ENCODE measurements at places on chromosomes 13 and 19.

DNA sequence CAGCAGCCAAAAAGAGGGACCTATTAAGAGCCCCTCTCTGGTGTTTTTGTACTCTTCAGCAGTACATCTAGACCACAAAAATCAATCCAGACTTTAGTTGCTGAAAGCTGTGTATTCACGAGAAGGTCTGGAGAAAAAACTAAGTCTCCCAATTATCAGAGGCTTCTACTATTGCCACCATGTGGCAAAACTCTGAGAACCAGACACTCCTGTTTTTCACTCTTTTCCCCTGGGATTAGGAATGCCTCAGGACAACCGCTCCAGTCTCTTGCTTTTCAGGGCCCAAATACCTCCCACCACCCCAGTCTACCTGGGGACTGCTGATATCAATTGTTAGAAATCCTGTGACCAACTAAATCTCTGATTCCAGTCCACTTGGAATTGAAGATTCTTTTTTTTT lies 30.1 kb upstream of the OBI1 start:
- no peak overlapping the region for H3K27ac ChIP-seq
- DNase-seq, result no peak
- H3K36me3 ChIP-seq, result no peaks in the 10 kb centered on the region
- no peaks in the 10 kb centered on the region for H3K4me1 ChIP-seq
- H3K27me3 ChIP-seq, result peaks cover 5% of the 10 kb centered on the region
- no peak overlapping the region for H3K4me3 ChIP-seq

GRCh38 chr13:111792956-111793355 lies 274.0 kb upstream of the SOX1 start:
- no peak for DNase-seq
- no peak overlapping the region for H3K27ac ChIP-seq
- H3K4me3 ChIP-seq, result no peak overlapping the region
- H3K4me1 ChIP-seq, result no peaks in the 10 kb centered on the region
- no peaks in the 10 kb centered on the region for H3K27me3 ChIP-seq
- H3K36me3 ChIP-seq, result no peaks in the 10 kb centered on the region

DNA sequence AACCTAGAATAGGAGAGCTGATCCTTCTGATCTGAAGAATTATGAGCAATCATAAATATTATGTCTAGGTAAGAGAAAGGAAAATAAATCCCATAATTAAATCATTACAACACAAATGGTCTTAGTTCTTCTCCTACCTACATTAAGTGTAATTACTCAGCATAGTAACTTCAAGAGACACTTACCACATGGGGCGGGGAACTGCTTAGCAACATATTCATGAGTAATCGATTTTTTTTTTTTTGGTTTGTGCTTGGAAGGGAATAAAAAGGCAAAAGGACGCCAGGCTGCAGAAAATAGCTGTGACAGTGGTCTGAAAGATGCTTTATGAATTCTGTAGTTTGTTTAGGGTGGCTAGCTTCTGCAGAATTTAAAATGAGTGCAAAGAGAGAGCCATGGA lies 103.3 kb upstream of the HTR2A start:
- H3K27me3 ChIP-seq, result no peaks in the 10 kb centered on the region
- H3K4me1 ChIP-seq, result no peaks in the 10 kb centered on the region
- H3K36me3 ChIP-seq, result no peaks in the 10 kb centered on the region

GRCh38 chr13:80591976-80592740 lies 251.2 kb upstream of the SPRY2 start:
- no peak overlapping the region for H3K27ac ChIP-seq
- no peaks in the 10 kb centered on the region for H3K27me3 ChIP-seq
- no peaks in the 10 kb centered on the region for H3K36me3 ChIP-seq
- no peaks in the 10 kb centered on the region for H3K4me1 ChIP-seq

GRCh38 chr19:35337097-35337983 lies 8.4 kb downstream of the CD22 start:
- H3K27me3 ChIP-seq, result peaks cover 18% of the 10 kb centered on the region
- H3K4me1 ChIP-seq, result no peaks in the 10 kb centered on the region
- H3K4me3 ChIP-seq, result no peak overlapping the region
- DNase-seq, result no peak
- no peaks in the 10 kb centered on the region for H3K36me3 ChIP-seq

DNA sequence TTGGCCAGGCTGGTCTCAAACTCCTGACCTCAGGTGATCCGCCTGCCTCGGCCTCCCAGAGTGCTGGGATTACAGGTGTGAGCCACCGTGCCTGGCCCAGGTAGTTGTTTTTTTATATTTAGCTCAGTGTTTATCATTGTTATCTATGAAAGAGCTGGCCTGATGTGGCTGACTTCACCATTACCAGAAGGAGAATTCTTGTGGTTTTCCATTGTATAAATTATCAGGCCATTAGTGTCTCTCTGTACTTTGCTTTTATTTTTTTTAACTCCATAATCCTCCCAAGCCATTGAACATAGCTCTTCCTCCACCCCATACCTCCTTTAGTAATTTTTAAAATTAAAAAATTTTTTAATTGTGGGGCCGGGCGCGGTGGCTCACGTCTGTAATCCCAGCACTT lies 24.2 kb downstream of the CERS4 start:
- H3K27ac ChIP-seq, result no peak overlapping the region
- H3K4me1 ChIP-seq, result peaks cover 2% of the 10 kb centered on the region
- no peaks in the 10 kb centered on the region for H3K36me3 ChIP-seq
- H3K4me3 ChIP-seq, result no peak overlapping the region
- H3K27me3 ChIP-seq, result no peaks in the 10 kb centered on the region

DNA sequence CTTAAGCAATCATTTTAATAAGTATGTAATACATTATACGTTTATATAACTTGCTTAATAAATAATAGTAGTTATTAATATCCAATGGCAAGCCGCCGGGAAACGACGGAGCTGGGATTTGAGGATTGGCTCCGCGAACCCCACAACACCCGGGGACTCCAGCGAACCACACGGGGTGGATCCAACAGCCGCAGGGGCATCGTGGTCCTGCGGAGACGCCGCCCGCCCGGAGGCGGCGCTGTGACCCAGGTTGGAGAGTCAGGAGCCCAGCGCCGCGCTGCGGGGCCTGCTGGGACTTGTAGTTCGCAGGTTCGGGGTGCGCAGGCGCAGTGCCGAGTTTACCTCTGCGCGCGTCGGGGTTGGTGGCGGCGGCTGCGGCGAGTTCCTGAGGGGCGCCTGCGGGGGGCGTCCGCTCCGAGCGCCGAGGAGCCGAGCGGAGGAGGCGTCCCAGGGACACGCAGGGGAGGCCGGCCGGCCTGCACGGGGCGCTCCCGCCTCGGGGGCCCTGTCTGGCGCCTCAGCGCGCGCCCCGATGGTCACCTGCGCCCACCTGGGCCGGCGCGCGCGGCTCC lies at the start of gene ZNF554:
ZNF554 (plus strand) TSS at position 329 of the 572 bp plus-strand sequence; CDS start at position 533, 204 bp downstream.
- peaks cover 7% of the 10 kb centered on the region for H3K36me3 ChIP-seq
- no peaks in the 10 kb centered on the region for H3K27me3 ChIP-seq
- peak within 1 kb of the TSS; percentile 62 for H3K4me3 ChIP-seq
- H3K27ac ChIP-seq, result peak within 1 kb of the TSS; percentile 84

DNA sequence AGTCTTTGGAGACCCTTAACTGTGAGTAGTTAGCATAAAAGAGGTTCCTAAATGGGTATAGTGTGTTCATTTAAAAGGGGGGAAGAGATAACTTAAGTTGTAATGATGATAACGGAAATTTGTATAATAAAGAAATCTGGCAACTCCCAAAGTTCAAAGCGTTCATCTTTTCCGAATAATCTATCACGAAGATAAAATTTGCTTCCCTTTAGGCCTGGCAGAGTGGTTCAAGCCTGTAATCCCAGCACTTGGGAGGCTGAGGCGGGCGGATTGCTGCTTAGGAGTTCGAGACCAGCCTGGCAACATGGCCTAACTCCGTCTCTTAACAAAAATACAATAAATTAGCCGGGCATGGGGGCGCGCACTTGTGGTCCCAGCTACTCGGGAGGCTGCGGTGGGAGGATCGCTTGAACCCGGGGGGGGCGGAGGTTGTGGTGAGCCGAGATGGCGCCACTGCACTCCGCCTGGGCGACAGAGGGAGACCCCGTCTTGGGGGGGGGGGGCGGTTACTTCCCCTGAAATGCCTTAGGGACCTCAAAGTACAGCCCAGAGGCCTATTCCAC lies 934 bp downstream of the N4BP2L2 start:
- peaks cover 51% of the 10 kb centered on the region for H3K4me1 ChIP-seq
- peak overlapping the region; percentile 80 for H3K4me3 ChIP-seq
- peak overlapping the region; percentile 91 for H3K27ac ChIP-seq

DNA sequence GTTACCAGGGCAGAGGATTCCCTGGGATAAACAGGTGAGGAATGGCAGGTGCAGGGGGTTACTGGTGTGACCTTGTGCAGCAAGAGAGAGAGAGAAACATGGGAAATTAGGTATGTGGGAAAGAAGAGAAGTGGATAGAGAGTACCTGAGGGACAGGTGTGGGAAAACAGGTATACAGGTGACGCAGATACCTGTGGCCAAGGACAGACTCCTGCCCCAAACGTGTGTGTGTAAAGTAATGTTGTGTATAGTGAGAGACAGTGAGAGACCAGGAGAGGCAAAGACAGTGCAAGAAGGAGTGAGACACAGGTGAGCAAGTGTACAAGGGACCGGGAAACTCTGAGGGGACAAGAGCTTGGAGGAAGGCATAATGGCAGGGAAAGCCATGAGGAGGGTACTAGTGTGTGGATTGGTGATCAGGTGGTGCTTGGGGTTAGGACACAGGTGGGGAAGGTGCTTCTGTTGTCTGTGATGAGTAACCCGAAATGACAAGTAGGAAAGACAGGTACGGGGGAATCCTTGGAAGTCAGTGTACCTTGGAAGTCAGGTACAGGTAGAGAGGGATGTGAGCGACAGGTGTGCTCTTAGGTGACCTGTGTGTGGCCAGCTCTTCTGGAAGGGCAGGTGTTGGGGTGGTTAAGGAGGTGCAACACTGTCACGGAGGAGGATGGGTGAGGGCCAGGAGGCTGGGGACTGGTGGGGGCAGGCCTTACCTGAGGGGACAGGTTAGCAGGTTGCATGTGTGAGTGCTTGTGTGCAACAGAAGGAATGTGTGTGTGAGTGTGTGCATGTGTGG lies 2.8 kb downstream of the ERFL start:
- DNase-seq, result no peak
- no peak overlapping the region for H3K27ac ChIP-seq
- no peaks in the 10 kb centered on the region for H3K36me3 ChIP-seq
- H3K4me3 ChIP-seq, result no peak overlapping the region

- no peak overlapping the region for H3K27ac ChIP-seq
- H3K4me1 ChIP-seq, result peaks cover 5% of the 10 kb centered on the region
- DNase-seq, result no peak
- H3K36me3 ChIP-seq, result no peaks in the 10 kb centered on the region
Observed at GRCh38 chr13:73825143-73825542, 309.1 kb downstream of the KLF12 start.

- no peaks in the 10 kb centered on the region for H3K27me3 ChIP-seq
- H3K27ac ChIP-seq, result no peak overlapping the region
- no peaks in the 10 kb centered on the region for H3K4me1 ChIP-seq
Observed at GRCh38 chr13:30142486-30143211, 164.7 kb downstream of the KATNAL1 start.

- H3K4me1 ChIP-seq, result no peaks in the 10 kb centered on the region
- no peak overlapping the region for H3K27ac ChIP-seq
- no peaks in the 10 kb centered on the region for H3K27me3 ChIP-seq
- DNase-seq, result no peak
- no peak overlapping the region for H3K4me3 ChIP-seq
Observed at GRCh38 chr19:16244091-16244490, 46.4 kb downstream of the AP1M1 start.

GRCh38 chr13:80605716-80606115 lies 264.8 kb upstream of the SPRY2 start:
- no peaks in the 10 kb centered on the region for H3K27me3 ChIP-seq
- no peak for DNase-seq
- H3K4me3 ChIP-seq, result no peak overlapping the region
- H3K4me1 ChIP-seq, result no peaks in the 10 kb centered on the region
- no peaks in the 10 kb centered on the region for H3K36me3 ChIP-seq

- peak overlapping the region; percentile 24 for H3K27ac ChIP-seq
- DNase-seq, result peak; percentile 85
- H3K4me1 ChIP-seq, result peaks cover 9% of the 10 kb centered on the region
- H3K36me3 ChIP-seq, result peaks cover 52% of the 10 kb centered on the region
Observed at GRCh38 chr19:4098493-4098892, 25.4 kb downstream of the MAP2K2 start.

GRCh38 chr19:52722062-52723003 lies 12.5 kb downstream of the ZNF611 start:
- peaks cover 4% of the 10 kb centered on the region for H3K36me3 ChIP-seq
- no peak overlapping the region for H3K4me3 ChIP-seq
- no peak overlapping the region for H3K27ac ChIP-seq

DNA sequence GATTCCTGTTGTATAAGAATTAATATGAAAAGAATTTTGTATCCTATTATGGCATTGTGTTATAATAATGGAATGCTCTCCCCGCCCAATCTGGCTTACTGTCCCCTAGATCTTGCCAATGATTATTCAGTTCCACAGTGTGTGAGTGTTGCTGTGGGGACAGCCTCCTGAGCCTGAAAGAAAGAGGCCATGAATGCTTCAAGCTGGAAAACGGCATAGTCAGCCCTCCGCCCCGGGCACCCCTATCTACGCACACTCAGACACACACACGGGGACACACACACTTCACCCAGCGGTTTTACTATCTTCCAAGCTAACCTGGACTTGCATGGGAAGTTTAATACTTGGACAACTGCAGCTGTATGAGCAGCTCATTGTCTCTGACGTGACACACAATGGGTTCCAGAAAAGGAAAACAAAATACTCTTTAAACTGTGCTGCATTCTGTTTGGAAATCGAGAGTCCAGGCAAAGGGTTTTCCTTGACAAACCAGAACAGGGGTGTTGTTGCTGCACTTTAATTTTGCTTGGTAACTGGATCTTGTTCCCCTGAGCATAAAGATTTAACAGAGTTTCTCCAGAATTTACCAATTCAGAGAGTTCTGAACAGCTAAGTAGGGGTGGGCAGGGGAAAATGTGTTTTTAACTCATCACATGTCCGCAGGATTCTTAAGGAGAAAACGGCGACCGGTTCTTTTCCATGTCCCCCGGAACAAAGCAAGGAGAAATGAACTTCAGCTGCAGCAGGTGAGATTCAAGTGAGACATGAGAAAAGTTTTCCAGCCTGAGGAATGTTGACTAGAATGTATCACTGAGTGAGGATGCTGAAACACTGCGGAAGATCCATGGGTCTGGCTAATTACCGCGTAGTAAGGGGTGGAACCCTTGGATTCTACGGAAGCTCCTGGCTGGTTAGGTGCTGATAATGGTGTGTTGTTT lies 472.9 kb downstream of the FOXO1 start:
- peak overlapping the region; percentile 68 for H3K27ac ChIP-seq
- no peaks in the 10 kb centered on the region for H3K27me3 ChIP-seq
- peaks cover 38% of the 10 kb centered on the region for H3K4me1 ChIP-seq
- H3K36me3 ChIP-seq, result no peaks in the 10 kb centered on the region

- peak; percentile 50 for DNase-seq
- H3K4me3 ChIP-seq, result no peak overlapping the region
- H3K36me3 ChIP-seq, result no peaks in the 10 kb centered on the region
- no peaks in the 10 kb centered on the region for H3K4me1 ChIP-seq
- H3K27me3 ChIP-seq, result no peaks in the 10 kb centered on the region
Observed at GRCh38 chr19:49224879-49225278, 67.3 kb downstream of the TRPM4 start.

GRCh38 chr19:27793128-27793643 lies 1419.8 kb downstream of the UQCRFS1 start:
- H3K27ac ChIP-seq, result peak overlapping the region; percentile 91
- peaks cover 10% of the 10 kb centered on the region for H3K36me3 ChIP-seq
- peak overlapping the region; percentile 84 for H3K4me3 ChIP-seq
- H3K4me1 ChIP-seq, result peaks cover 5% of the 10 kb centered on the region
- no peaks in the 10 kb centered on the region for H3K27me3 ChIP-seq

- H3K4me3 ChIP-seq, result no peak overlapping the region
- no peak for DNase-seq
Observed at GRCh38 chr13:66559093-66559492, 671.0 kb downstream of the PCDH9 start.
